Epithelial cell of proximal tubule (primary cell): ENCODE measurements at places on chromosomes 7 and 10. TPM values are rescaled to one million over a fixed set of nuclear protein-coding genes. Genes with fewer than 3 reads are reported as not detected.

CFAP46 gene
- 1.1 and 2.2 TPM in 2 replicates for total RNA-seq

ADIRF gene
- total RNA-seq = 0.72 and 1.4 TPM in 2 replicates

CELF2 gene
- 7.2 and 11.0 TPM in 2 replicates for total RNA-seq

CALHM3 gene
- not detected in 2 replicates for total RNA-seq

GDF2 gene
- total RNA-seq = not detected in 2 replicates

FGFBP3 gene
- total RNA-seq = 0.12 and 1.2 TPM in 2 replicates

TAS2R38 gene
- not detected in 2 replicates for total RNA-seq

WNT8B gene
- total RNA-seq = not detected in 2 replicates

TMEM229A gene
- total RNA-seq = not detected in 2 replicates

AKR1C2 gene
- 1.0 and 4.4 TPM in 2 replicates for total RNA-seq

MBL2 gene
- not detected in 2 replicates for total RNA-seq

CRYGN gene
- total RNA-seq = not detected in 2 replicates

SFRP4 gene
- 0.06 TPM in 1 of 2 replicates, not detected in the other for total RNA-seq

CREB5 gene
- total RNA-seq = 16.1 and 25.7 TPM in 2 replicates

AGAP9 gene
- total RNA-seq = 1.8 and 7.1 TPM in 2 replicates

INA gene
- total RNA-seq = 6.5 and 18.4 TPM in 2 replicates
